ENCODE measurements at places on chromosomes 11 and 22.

GRCh38 chr11:95147364-95147905 is 57.8 kb downstream of the ENDOD1 start:
- no peak for DNase-seq

- no peak for DNase-seq
These were observed 94.4 kb downstream of the LUZP2 start for GRCh38 chr11:24591283-24591682.

DNA sequence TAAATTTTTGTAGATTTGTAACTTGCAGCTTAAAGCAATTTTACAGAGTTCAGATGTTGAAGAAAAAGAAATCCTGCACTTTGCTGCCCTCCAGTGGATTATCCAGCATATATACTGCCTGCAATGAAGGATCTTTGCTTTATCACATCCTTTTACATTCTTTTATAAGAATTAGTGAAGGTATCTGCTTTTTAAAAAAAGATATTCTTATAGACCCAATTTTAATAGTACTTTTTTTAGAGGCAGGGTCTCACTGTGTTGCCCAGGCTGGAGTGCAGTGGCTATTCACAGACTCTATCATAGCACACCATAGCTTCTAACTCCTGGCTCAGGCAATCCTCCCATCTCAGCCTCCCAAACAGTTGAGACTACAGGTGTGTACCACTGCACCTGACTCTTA is 60.7 kb downstream of the TTC17 start:
- no peak for DNase-seq

DNA sequence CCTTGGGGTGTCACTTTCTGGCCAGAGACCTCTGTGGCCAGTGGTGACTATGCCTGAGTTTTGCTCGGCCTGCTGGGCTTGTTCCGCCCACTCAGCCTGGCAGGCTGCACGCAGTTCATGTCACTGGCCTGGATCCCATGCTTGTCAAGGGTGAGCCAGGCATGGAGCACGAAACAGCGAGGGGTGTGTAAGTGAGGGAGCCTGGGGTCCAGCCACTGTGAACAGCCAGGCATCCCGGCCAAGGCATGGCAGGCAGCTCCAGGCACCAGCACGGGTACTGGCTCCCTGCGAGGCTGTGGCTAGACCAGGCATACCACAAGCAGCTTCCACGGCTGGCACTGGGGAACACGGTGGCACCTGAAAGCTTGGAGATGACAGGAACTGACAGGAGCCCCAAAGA is 214.3 kb downstream of the LRRC4C start:
- no peak for DNase-seq

DNA sequence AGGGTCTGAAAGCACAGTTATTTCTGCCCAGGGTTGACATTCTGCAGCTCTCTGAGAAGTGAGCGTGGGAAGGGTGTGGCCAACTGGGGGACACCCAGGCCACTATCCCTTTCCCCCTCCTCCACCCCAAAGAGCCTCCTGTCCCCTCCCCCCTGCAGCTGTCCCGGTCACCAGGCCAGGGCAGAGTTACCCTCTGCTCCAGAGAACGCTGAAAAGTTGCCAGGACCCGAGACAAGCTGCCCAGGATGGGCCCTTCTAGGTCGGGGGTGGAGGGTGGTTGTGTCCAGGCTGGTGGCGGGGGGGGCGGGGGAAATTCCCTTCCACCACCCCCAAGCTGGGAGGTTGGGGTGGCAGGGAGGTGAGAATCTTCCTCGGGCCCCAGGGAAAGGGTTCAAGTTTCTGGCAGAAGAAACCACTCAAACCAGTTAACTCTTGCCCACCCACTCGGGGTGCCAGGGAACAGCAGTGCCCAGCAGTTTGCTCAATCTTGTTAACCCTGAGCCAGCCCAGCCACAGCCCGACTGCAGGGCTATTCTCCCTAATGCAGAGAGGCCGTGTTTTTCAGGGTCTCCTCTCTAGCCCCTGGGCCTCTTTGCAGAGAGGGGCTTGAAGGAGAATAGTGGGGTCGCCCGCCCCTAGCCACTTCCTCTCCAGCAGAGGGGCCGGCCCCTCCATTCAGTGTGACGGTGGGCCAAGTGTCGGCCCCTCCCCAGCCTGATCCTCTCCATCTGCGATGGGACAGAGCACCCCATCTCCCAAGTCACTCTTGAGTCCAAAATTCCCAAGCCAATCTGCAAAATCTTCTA is 697 bp downstream of the LGALS1 start:
- peak; percentile 77 for DNase-seq
